ENCODE measurements at places on chromosomes 12 and 14.

- no peak for DNase-seq
Observed at GRCh38 chr14:23828616-23829015, 125.0 kb upstream of the DHRS4 start.

- DNase-seq = no peak
Observed at GRCh38 chr12:94193168-94193567, 44.8 kb downstream of the PLXNC1 start.

- DNase-seq = no peak
Observed at GRCh38 chr12:67925077-67925476, 64.2 kb upstream of the IFNG-AS1 start.

DNA sequence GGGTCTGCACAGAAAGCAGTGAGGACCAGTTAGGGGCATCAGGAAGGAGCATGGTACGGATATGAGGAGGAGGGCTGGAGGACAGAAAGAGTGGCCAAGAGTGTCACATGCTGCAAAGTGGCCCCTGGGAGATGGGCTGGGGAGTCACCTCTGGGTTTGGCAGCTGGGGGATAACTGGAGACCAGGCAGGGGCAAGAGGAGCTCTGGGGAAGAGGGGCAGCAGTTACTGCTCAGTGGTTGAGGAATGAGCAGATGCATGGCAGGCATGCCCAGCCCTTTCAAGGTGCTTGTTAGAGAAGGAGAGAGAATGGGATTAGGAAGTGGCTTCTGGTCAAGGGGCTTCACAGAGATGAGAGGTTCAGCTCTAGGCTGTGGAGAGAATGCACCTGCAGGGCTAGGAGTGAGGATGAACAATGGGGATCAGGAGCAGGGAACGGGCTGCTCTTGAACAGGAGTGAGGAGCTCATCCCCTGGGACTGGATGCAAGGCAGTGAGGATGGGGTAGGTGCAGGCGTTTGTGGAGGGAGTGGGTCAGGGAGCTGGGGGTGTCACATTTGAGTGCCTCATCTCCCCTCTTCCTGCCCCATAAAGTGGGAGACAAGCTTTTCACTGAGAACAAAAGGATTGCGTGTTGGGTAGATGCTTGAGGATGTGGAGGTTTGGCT, 127.5 kb downstream of the PAPOLA start:
- DNase-seq = no peak

DNA sequence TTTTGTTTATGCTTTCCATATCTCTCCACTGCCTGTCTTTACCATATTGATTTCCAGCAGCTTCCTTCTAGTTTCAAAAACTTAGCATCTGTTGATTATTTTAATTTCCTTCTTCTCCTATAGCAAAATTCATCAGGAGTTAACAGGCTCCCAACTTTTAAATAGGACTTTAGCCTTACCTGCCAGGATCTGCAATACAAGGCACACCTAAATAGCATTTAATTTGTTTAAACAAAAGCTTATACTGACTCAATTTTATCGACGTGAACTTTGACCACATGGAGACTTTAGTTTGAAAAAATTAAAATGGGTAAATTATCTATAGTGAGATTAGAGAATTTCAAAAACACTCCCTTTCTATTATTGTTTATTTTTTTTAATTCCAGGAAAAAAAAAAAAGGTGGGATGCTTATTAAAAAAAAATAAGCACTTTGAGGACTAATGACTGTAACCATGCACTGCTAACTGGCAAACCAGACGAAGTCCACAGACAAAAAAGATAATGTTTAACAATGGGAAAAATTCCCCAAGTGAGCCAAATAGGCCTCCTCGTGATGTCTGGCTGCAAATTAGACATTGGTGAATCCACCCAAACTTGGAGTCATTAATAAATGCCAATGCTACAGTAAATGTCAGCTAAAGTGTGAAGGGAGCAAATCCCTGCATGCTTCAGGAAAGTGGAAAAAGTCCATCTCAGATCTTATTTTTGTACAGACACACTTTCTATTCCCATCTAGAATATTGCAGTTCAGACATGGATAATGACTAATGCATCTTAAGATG, 40.7 kb downstream of the RMST start:
- no peak for DNase-seq

- peak; percentile 8 for DNase-seq
Observed at GRCh38 chr12:44774815-44775411, 101.2 kb downstream of the NELL2 start.

DNA sequence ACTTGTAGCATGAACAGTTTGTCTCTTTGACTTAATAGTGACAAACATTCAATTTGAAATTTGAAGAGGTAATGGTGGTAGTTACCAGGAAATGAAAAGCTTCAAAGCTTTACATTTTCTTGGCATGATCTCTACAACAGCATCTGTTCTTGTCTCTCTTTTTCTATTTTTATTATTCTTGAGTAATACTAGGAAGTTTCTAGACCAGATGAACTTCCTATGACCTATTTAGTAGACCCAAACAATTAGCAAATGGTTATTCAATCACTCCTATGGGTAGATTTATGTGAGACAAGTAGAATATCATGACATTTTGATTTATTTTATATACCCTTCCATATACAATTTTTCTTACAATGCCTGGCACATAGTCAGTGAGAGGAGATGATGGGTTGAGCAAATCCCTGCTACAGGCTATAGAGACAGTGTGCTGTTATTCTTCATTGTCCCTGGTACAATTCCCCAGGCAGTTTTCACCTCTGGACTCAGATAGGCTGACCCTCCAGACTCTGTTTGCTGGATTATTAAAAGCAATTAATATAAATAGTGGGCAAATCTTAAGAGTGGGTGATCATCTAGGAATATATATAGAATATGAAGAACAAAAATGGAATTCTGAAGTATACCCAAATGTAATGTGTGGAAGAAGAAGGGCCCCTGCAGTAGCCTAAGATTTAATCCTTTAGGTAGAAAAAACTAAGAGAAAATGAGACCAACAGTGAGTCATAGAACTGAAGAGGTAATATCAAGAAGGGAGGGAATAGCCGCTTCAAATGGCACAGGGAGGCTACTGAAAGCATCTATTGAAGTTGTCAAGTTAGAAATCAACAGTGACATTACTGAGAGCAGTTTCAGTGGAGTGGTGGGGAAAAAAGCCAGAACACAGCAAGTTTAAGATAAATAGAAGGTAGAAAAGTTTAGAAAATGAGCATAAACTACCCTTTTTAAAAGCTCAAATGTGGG, 512.0 kb downstream of the FOXG1 start:
- DNase-seq = no peak

GRCh38 chr12:113936460-113936859, 29.7 kb downstream of the RBM19 start:
- DNase-seq = no peak

GRCh38 chr14:23640524-23641141, 4.5 kb downstream of the DHRS2 start:
- DNase-seq = peak; percentile 35

DNA sequence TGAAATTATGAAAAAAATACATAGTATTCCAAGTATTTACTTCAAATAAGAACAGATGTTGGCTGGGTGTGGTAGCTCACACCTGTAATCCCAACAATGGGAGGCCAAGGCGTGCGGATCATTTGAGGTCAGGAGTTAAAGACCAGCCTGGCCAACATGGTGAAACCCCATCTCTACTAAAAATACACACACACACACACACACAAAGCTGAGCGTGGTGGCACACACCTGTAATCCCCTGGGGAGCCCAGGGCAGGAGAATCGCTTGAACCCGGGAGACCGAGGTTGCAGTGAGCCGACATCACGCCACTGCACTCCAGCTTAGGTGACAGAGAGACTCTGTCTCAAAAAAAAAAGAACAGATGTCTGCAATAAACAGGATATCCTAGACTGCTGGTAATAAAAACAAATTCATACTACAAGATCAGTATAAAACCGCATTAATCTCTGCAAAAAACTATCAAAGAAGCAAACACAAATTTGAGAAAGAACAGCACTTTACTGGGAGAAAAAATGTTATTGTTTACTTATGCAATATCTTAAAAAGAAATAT, 23.8 kb downstream of the EEA1 start:
- no peak for DNase-seq

- no peak for DNase-seq
Observed at GRCh38 chr14:23800811-23801210, 152.8 kb upstream of the DHRS4 start.

GRCh38 chr12:110137786-110138185, 13.6 kb downstream of the IFT81 start:
- no peak for DNase-seq

DNA sequence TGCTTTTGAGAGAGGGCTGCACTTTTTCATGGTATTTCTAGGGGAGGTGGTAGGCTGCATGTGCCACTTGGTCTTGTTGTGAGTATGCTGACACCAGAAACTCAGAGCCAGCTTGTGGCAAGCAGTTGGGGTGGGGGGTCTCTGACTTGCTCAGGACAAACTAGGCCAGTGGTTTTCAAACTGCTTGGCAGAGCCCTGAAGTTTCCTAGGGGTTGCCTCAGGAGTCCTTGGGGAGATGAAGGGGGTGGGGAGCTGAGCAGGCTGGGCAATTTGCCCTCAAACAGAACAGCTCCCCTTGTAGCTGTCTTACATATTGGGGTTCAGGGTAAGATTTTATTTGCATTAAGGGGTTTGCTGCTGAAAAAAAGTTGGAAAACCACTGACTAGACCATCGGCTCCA, 3.9 kb downstream of the BCL2L2 start:
- DNase-seq = no peak

DNA sequence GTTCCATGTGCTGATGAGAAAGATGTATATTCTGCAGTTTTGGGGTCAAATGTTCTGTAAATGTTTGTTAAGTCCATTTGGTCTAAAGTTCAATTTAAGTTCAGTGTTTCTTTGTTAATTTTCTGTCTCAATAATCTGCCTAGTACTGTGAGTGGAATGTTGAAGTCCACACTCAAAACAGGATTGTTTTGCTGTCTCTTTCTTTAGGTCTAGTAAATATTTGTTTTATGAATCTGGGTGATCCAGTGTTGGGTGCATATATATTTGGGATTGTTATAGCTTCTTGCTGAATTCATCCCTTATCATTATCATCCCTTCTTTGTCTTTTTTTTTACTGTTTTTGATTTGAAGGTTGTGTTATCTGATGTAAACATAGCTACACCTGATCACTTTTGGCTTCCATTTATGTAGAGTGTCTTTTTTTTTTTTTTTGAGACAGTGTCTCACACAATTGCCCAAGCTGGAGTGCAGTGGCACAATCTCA, 26.0 kb upstream of the PRPF39 start:
- DNase-seq = no peak

GRCh38 chr14:57930241-57930975, 64.5 kb upstream of the SLC35F4 start:
- no peak for DNase-seq

DNA sequence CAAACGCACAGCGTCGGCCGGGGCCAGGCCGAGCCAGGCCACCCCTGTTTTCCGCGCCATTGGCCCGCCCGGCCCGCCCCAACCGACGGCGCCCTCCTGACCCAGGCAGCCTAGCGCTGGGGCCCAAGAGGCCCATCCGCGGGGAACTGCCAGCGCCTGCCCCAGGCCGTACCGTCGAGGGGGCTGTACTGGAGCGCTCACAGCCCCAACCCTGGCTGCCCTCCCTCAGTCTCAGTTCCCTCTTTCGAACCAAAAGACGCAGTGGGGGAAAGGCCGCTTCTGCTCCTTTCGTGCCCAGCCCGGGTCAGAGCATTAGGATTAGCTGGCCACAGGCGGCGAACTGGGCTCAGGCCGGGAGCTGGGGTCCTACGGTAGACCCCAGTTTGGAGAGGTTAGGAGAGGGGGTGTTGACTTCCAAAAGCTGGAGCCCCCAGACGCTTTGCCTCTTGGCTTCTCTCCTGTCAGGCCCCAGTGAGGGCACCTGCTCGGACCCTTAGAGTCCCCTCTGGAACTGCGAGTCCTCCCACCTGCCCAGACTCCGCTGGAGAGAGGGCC, 1.9 kb downstream of the NKX2-1 start:
- no peak for DNase-seq

- DNase-seq = peak; percentile 58
Observed at GRCh38 chr12:52181746-52182145, 10.1 kb downstream of the KRT80 start.

DNA sequence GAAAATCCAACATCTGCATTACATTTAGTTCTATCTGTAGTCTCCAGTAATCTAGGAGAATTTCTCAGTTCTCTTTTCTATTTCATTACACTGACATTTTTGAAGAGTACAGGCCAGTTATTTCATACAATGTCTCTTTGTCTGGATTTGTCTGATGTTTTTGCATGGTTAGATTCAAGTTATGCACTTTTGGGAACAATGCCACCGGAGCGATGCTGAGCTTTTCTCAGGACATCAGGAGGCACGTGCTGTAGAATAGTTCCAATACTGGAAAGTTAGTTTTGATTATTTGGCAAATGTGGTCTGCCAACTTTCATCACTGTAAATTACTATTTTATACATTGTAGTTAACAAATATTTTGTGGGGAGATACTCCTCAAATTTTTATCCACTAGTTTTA, 43.1 kb downstream of the ALDH1L2 start:
- DNase-seq = peak; percentile 25

- DNase-seq = no peak
Observed at GRCh38 chr12:23217667-23218066, 592.7 kb downstream of the ETNK1 start.

GRCh38 chr14:93116676-93117200, 1.0 kb upstream of the ITPK1 start:
- no peak for DNase-seq

GRCh38 chr12:38890102-38890855, 15.1 kb downstream of the CPNE8 start:
- DNase-seq = no peak

DNA sequence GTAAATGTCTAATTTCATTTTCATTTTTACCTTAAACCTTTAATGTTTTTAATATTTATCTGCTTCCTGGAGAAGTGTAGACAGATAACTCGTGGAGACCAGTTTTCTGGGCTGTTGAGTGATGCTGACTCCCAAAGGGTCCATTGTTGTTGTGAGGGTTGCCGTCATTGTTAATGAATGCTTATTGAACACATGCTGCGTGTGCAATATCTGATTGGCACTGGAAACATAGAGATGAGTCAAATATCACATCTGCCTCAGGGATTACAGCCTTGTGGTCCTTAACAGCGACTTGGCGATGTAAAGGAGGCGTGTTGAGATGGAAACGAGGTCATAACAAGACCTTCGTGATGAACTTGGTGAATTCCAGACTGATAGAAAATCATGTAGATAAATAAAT, 85.9 kb downstream of the FBXW8 start:
- DNase-seq = peak; percentile 78

GRCh38 chr14:100165831-100166440, 6.5 kb upstream of the DEGS2 start:
- no peak for DNase-seq

DNA sequence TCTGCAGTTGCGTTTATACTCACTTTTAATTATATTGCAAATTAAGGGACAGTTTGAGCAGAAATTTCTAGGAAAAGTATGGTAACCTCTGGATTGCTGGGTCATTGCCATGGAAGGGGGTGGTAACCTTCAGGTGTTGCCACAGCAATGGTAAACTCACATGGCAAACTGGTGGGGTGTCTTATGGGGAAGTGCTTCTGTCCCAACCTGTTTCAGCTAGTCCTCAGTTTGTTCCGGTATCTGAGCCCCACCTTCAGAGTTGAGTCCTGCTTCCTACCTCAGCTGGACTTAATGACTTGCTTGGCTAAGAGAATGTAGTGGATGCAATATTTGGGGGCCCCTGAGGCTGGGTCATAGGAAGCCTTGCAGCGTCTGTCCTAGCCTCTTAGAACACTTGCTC, 7.3 kb upstream of the CLMN start:
- no peak for DNase-seq

GRCh38 chr12:51970904-51971646, 19.6 kb downstream of the ACVR1B start:
- DNase-seq = peak; percentile 51

GRCh38 chr14:51780006-51780692, 80.3 kb upstream of the GNG2 start:
- peak; percentile 78 for DNase-seq

- DNase-seq = no peak
Observed at GRCh38 chr14:60945984-60946383, 34.9 kb downstream of the TRMT5 start.

Measured in fibroblast of the aortic adventitia (primary cell).